Stimulated activated CD8-positive, alpha-beta memory T cell treated with anti-CD3 and anti-CD28 coated beads, Interleukin-2, amount 100 ng/mL, for 1 hour (primary cell): ENCODE measurements at places on chromosomes 6 and 20.

GRCh38 chr6:33690766-33691165 lies 20.7 kb downstream of the UQCC2 start:
- DNase-seq, result no peak

- DNase-seq, result no peak
These were observed 31.5 kb downstream of the CFAP61 start for GRCh38 chr20:20083807-20084206.

GRCh38 chr20:5680192-5680591 lies 70.0 kb upstream of the SHLD1 start:
- no peak for DNase-seq

GRCh38 chr20:19232997-19233794 lies 20.8 kb downstream of the SLC24A3 start:
- DNase-seq, result no peak

- no peak for DNase-seq
These were observed 375.5 kb downstream of the UTRN start for GRCh38 chr6:144660561-144661115.

- no peak for DNase-seq
These were observed 15.3 kb downstream of the ECHDC1 start for GRCh38 chr6:127328043-127328609.

DNA sequence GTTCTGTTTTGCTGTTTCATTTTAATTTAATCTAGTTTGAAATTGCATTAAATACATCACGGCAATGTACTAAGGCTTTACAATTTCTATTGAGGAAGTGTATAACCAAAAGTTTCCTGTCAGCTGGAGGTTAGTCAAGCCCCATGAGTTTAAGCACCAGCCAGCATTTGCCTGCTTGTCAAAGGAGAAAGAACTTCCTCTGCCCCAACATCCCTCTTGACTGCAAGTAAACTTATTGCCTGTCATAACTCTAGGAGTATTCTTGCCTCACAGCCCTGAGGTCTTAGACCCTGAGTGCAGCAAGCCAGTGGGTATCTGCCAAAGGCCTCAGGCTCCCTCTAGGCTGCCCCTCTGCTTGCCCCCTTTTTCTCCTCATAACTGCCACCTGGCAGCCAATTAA lies 106.7 kb upstream of the INSM1 start:
- no peak for DNase-seq
